Activated T-cell treated with anti-CD3 and anti-CD28 coated beads, Interleukin-2, amount 50 U/mL, for 72 hours (primary cell): ENCODE measurements at places on chromosomes 5 and 9.

DNA sequence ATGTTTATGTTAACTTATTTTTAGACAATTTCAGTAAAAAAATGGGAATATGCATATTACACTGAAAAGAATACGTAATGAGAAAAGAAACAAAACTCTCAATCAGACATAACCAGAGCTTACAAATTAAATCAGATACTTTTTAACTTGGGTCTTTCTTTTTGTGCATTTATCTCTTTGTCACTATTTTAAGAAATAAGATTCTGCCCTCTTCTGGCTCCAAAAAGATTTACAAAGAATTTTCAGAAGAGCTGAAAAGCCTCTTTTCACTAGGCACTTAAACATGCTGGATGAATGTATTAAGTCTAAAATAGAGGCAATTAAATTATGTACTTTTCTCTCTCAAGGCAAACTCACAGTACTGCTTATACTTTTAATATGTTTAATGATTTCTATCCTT lies 55.5 kb downstream of the CEP120 start:
- DNase-seq = no peak

DNA sequence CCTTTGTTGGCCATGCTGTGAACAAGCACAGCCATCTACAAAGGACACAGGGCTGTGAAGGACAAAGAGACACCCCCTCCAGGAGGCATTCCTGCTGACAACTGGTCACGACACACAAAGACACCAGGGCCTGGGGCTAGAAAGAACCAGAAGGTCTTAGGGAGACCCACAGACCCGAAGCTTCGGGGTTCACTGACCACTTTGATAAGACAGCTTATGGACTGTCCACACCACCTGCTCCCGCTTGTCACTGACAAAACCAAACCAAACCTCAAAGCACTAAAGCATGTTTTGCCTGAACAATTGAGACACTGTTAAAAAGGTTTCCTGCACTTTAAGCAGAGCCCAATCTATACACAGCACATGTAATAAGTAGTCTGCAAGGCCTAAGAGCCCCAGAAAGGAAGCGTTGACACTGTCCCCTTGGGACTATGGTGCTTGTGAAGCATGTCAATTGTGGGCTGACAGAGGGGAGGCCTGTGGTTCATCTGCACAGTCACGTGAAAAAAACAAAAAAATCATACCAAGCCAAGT lies 185.0 kb downstream of the GAPVD1 start:
- DNase-seq = no peak

- DNase-seq = no peak
Measured at GRCh38 chr5:130402906-130403305, 498.6 kb downstream of the CHSY3 start.

DNA sequence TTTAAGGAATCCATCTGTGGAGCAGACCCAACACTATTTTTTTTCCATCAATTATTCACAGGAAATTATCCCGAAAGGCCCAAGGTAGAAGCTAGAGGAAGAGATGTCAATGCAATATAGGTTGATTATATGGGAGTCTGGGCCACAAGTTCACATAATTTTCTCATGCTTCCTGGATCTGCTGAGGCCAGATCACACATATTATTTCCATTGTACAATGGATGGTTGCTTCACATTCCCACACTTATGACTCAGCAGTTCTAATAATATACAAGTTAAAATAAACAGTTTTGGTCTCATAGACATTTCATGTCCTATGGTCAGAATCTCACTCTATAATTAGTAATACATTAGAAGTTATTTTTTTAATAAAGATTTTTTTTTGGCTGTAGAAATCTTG lies 66.0 kb upstream of the PTPRD start:
- DNase-seq = no peak

GRCh38 chr5:120297616-120298015 lies 166.5 kb upstream of the PRR16 start:
- DNase-seq = no peak

- DNase-seq = no peak
Measured at GRCh38 chr9:89514956-89515355, 17.0 kb upstream of the SEMA4D start.

DNA sequence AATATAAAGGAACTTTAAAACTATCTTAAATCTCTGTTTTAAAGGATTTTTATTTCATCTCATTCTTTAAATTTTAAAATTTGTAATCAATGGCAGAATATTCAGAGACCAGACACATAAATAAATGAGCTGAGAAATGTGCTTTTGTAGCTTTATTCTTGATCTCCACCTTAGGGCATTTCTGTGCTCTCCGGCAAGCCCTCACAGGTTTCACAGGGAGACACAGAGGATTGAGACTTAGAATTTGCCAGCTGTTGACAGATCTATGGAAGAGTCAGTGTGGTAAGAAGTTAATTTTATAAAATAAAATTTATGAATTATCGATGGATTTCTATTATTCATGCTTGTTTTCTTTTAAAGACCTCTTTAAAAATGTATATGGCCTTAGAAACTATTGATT lies 206.8 kb downstream of the CD180 start:
- DNase-seq = no peak

DNA sequence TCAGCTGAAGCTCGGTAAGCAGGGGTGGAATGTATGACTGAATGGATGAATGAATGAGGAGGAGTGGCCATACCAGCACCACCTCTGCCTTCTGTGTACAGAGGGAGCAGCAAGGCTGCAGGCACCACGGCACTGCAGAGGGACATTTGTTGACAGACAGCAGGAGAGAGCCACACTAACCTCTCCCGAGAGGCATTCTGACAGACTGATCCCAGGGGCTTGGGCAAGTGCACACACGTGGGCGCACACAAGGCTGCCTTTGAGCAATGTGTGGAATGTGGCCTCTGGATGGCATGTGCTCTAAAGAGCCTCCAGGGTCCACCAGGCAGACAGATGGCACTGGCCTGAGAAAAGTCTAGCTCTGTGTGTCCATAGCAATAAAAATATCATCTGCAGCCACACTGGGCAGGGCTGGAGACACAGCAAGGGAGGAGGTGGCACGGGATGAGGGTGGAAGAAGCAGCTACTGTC lies 111.8 kb downstream of the ACTL7B start:
- DNase-seq = no peak

DNA sequence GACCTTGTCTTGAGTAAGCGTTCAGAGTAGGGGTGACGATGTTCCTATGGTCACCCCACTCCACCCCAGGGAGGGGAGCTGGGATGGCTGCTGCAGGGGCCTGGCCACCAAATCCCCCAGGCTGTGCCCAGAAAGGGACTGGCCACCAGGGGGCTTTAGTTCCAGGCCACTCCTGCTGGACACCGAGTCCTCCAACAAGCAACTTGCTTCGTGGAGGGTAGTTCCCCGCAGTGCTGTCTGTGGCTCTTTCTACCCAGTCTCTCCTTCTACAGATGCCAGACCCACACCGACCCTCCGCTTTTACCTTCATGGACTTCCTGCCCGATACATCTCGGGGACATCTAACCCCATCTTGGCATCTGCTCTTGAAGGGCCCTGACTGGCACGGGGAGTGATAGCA lies 35.7 kb upstream of the GABRP start:
- DNase-seq = no peak

GRCh38 chr5:134245101-134245604 lies 19.3 kb upstream of the PPP2CA start:
- DNase-seq = no peak

GRCh38 chr5:59637884-59638580 lies 255.5 kb downstream of the PDE4D start:
- no peak for DNase-seq

- no peak for DNase-seq
Measured at GRCh38 chr5:1743061-1743768, 56.4 kb downstream of the MRPL36 start.
